Gastroesophageal sphincter (tissue), 4 donors: ENCODE measurements at places on chromosomes 2 and 18. TPM values are rescaled to one million over a fixed set of nuclear protein-coding genes. Genes with fewer than 3 reads are reported as not detected.

GRCh38 chr2:62577994-62578781, 72.2 kb upstream of the TMEM17 start:
- no peak overlapping the region for H3K4me3 ChIP-seq
- H3K4me1 ChIP-seq = no peaks in the 10 kb centered on the region
- H3K27me3 ChIP-seq = no peaks in the 10 kb centered on the region
- H3K36me3 ChIP-seq = no peaks in the 10 kb centered on the region
- peak overlapping the region; percentile 49 for H3K27ac ChIP-seq

GRCh38 chr2:144510294-144510991, 9.5 kb downstream of the ZEB2 start:
- H3K4me1 ChIP-seq = no peaks in the 10 kb centered on the region
- peak overlapping the region; percentile 94 for H3K27ac ChIP-seq
- ATAC-seq = no peak
- H3K36me3 ChIP-seq = no peaks in the 10 kb centered on the region
- H3K4me3 ChIP-seq = no peak overlapping the region

DNA sequence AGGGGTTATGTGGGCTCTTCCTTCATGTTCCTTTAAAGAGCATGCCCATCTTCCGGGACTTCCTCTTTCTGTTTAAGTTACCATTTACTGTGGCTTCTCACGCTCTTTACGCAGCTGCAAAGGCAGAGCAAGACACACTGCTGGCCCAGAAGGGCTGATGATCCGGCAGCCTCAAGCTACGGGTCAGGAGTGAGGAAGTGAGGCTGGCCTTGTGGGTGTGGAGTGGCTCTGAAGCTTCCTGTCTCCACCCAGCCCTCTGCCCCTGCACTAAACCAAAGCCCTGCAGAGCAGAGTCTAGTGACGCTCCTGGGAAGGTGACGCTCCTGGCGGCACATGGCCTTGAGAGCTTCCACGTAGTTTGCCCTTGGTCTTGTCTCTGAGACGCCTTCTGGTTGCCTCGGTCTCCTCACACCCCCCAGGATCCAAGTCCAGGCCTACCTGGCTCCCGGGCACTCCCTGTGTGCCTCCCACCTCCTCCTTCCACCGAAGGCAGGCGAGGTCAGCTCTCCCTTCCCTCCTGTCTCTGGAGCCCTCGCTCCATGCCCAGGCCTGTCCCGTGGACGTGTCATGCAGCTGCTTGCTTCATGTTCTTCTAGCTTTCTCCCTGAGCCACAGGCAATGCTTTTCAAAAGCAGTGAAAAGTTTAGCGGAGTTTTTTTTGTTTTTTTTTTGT, 50.3 kb downstream of the ARL4C start:
- H3K27me3 ChIP-seq = no peaks in the 10 kb centered on the region
- peak overlapping the region; percentile 51 for H3K27ac ChIP-seq
- H3K4me3 ChIP-seq = no peak overlapping the region

- no peaks in the 10 kb centered on the region for H3K4me1 ChIP-seq
- H3K27ac ChIP-seq = no peak overlapping the region
- H3K27me3 ChIP-seq = peaks cover 3% of the 10 kb centered on the region
- ATAC-seq = no peak
These were observed 417.0 kb downstream of the SLC4A3 start for GRCh38 chr2:220044383-220044782.

ABHD3 gene
- 18.6 TPM for total RNA-seq
